ENCODE measurements at places on chromosomes 16 and 17.

- DNase-seq, result no peak
These were observed 688 bp downstream of the ADAP2 start for GRCh38 chr17:30922235-30923030.

DNA sequence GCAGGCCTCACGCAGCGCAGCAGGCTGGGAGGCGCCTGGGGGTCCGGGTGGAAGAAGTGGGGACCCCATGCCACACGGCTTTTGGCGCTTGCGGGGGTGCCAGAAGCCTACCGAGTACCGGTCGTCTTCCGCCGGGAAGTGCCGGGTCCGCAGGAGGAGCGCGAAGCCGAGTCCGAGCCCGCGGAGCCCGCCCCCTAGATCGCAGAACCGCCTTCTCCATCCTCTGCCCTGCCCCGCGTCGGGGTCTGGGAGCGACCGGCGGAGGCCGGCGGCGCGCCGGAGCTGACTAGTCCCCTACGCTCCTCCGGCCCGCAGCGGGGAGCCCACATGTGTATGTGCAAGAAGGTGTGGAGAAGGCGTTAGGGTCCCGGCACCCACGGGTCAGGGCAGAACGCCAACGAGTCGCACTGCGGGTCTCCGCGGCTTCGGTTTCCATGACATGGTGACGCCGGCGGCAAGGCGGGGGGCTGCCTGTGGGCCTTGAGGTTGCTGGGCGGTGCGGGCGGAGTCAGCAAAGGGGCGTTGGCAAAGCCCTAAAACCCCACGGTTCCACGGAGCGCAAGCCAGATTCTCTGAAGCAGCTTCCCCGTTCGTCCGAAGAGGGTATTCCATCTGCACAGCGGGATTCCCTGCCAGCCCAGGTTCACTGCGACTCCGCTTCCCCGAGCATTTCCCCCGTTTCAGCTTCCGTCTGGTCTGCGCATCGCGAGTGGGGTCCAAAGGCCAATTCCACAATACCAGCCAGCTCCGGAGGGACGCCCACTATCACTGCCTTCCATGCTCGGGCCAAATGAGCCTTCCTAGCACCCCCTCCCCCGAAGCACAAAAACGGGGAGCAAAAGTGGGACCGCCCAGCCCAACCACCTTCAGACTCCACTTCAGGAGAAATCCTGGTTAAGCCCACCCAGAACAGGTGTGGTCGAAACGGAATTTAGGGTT is 2.3 kb upstream of the LHX1 start:
- DNase-seq, result no peak

DNA sequence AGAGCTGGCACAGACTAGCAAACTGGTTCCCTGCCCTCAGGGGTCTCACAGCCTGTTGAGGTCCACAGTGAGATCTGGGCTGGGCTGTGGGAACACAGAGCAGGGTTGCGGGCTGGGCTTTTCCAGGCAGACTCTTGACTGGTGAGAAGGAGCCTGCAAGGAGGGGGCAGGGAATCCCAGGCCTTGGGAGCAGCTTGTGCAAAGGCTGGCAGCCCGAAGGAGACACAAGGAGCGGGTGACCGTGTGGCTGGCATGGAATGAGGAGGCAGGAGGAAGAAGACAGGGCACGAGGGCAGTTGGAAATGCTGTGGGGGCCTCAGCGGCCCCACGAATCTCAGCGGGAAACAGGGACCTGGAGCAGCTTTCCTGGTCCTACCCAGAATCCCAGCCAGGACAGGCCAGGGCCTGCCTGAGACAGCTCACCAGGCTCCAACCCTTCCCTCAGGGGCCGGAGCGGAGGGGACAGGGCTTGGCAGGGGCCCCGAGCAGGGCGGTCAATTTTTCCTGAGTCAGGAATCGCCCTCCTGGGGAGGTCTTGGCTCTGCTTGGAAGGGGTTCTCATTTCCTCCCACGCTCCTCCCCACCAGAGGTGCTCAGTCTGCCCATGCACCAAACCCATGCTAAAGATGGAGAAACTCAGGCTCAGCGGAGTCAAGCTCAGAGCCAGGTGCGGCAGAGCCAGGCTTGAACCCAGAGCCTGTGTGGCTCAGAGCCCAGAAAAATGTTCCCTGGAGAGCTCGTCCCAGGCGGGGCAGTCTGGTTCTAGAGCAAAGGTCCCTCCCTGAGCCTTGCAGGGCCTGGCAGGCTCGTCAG is 9.2 kb upstream of the SNN start:
- DNase-seq, result no peak

DNA sequence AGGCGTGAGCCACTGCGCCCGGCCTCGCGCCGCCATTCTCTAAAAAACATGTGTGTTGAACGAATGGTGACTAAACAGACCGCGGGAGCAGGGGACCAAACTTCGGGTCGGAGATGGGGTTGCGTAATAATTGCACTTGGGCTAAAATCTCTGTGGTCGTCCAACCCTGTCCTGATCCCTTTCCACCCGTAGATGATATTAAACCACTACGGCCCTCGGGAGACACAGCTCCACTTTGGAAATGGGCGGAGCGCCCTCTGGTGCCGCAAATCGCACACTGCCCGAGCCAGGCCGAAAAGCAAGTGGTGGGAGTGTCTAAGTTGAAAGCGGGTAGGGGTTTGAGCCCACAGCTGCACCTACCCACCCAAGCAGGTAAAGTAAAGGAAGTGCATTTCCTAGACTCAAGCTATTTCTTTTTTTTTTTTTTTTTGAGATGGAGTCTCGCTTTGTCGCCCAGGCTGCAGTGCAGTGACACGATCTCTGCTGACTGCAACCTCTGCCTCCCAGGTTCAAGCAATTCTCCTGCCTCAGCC is 17.0 kb downstream of the CAVIN1 start:
- DNase-seq, result no peak

GRCh38 chr16:8519179-8519578 is 71.1 kb downstream of the TMEM114 start:
- no peak for DNase-seq

DNA sequence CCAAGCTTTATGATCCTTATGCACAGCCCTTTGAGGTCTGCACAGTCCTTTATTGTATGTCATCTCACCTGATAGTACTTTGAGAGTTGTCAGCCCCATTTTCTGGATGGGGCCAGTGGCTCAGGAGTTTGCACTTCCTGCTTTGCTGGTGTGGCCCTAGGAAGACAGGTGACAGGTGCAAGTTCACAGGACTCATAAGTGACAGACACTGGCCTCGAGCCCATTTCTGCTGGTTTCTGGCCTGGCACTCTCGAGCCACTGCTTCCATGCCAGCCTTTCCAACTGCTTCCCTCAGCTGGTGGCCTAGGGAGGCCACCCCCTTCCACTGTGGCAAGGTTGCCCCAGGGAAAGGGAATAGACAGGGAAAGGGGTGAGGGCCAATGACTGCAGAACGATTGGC is 84.4 kb upstream of the CCL1 start:
- DNase-seq, result no peak

DNA sequence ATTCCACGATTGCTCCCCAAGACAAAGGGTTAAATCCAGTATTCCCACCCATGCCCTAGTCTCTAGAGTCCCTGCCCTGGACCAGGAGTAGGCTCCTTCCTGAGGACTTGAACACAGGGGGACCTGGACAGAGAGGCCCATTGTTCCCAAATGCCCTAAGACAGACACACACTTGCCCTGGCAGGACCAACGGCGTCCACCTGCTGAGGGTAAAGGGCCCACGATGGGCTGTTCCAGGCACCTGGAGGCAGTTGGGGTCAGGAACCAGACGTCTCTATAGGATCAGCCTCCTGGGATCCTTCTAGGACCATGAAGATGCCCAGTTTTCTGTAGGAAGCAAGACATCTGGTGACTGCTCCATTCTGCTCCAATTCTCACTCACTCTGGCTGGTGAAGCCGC is 39.3 kb downstream of the TNFRSF13B start:
- no peak for DNase-seq

- DNase-seq, result no peak
These were observed 331 bp upstream of the ZNF287 start for GRCh38 chr17:16569358-16569712.

DNA sequence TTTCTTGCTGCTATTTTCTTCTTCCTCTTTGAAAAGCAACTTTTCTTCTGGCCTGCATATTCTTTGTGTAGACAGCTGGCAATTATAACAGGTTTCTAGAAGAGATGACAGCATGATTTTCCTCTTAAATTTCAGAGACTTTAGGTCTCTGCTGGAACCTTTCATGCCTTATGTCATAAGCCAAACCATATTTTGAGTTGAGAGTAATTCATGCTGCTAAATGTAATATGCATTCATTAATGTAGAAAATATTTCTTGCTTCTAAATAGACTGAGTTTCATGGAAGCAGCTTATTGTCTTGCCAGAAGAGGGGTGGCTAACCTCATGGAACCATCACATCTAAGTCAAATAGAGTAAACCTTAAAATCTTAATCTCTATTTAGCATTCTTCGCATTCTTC is 25.9 kb upstream of the ABCA9 start:
- DNase-seq, result no peak

GRCh38 chr16:5977329-5977728 is 879.7 kb upstream of the EEF2KMT start:
- DNase-seq, result no peak

DNA sequence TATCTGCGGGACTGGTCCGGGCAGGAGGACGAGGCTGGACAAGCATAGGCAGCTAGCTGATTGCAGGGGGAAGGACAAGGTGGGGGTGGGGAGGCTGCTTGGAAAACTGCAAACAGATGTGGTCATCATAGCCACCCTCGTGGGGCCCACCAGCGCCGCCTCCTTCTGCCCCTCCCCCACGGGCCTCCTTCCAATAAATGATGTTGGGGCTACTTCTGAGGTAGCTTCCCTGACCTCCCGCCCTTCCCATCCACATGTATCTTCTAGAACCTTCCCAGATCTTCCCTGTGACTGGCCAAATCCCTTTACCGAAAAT is 12.3 kb upstream of the CDC42EP4 start:
- no peak for DNase-seq

- no peak for DNase-seq
These were observed 21.2 kb upstream of the ENGASE start for GRCh38 chr17:79053251-79053925.

DNA sequence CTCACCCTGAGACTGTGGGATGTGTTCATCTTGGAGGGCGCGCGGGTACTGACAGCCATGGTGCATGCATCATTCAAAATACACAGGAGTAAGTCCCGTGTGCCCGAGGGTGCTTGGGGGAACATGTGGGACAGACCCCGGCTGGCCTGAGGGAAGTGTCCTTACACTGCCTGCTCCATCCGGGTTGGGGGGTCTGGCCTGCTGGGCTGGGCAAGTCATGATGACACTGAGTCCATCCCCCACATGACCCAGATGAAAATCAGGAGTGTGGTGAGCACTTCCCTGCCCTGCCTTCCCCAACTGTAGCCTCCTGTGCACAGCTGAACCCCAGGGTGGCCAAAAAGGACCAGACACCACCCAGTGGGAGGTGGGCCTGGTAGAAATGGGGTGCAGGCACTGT is 10.8 kb downstream of the TBC1D26 start:
- DNase-seq, result no peak

GRCh38 chr16:65819136-65819898 is 547.2 kb upstream of the CDH5 start:
- no peak for DNase-seq

DNA sequence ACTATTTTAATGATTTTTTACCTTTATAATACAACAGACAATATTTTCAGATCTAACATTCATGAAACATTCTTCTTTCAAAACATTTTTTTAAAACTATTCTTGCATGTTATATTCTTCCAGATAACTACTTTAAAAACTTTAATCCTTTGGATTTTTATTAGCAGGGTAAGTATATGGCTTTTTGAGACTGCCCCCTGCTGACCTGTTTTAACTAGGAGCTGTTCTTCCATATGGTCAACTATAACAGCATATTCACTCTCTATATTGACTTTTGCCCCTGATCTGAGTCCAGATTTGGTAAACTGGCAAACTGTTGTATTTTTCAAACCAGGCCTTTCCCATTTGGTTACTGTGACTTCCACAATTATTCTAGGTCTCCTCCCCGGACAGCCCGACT is 16.5 kb downstream of the ZNF18 start:
- DNase-seq, result no peak

DNA sequence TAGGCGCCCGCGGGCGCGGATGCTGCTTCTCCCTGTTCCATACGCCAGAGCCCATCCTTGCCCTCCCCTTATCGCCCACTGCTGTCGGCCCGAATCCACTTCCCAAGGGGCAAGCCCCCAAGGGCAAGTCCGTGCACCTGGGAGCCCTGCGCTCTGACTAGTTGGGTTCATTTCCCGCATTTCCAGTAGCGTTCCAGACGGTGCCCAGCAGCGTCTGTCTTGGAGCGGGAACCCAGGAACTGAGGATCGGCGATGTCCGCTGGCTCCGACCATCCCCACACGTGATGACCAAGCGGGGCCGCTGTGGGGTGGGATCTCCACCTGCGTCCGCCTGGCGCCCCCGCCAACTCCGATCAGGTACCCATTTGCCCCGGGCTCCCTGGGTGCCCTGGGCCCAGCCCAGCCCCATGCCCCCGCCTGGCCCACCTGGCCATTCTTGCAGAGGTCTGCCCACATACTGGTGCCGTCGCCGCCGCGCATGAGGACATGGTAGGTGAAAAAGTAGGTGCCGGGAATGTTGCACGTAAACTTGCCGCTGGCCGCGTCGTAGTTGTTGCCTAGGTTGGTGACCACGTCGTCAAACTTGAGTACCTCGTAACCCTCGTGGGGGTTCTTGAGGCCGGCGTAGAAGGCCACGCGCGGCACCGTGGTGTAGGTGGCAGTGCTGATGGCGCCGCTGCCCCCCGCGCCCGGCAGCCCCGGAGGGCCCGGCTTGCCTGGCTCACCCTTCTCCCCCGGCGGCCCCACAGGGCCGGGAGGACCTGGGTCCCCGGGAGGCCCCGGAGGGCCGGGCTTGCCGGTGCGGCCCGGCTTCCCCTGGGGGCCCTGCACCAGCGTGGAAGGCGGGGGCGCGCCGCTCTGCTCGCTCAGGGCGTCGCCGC is 837 bp downstream of the C1QL1 start:
- no peak for DNase-seq

DNA sequence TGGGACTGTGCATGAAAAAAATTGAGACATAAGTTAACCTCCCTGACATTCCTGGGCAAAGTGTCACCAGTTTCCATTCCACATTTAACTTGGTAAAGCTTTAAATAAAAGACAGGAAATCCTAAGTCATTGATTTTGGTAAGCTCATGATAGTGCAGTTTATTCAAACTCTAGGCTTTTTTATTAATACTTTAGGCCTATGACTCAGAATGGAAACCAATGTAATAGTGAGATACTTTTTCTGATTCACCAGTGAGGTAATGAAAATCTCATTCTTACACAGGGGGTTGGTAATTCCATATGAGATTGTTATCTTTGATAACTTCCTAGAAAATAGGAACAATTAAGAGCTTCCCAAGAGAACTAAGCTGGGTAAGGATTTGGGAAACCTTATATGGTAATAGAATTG is 91.1 kb downstream of the NLK start:
- DNase-seq, result no peak

GRCh38 chr17:76445697-76446448 is 7.1 kb downstream of the UBE2O start:
- DNase-seq, result no peak

GRCh38 chr17:72764632-72765041 is 327.9 kb downstream of the SLC39A11 start:
- DNase-seq, result no peak

- DNase-seq, result no peak
These were observed 11.7 kb upstream of the SLC38A8 start for GRCh38 chr16:84054271-84054670.

GRCh38 chr16:70687102-70687511 is 1.3 kb upstream of the MTSS2 start:
- DNase-seq, result no peak
